ENCODE measurements at places on chromosomes 12 and 14.

DNA sequence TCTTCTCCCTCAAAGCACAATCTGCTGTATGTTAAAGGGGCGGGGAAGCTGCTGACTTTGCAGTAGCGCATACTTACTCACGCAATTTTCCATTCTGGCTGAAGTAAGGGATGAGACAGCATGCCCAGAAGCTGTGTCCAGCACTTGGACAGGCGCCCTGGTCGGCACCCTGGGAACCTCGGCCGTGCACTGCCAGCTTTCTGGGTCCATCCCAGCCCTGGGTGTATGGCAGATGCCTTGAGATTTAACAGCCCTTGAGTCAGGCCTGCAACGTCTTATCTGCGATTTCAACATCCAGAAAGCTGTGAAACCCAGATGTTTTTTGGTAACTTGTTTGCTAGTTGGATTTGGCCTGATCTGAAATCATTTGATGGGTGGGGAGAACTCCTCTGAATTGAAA, 16.1 kb downstream of the EML1 start:
- DNase-seq = no peak

GRCh38 chr12:57216921-57217879, 606 bp downstream of the NXPH4 start:
- DNase-seq = no peak

- DNase-seq = no peak
Observed at GRCh38 chr12:118052324-118053070, 8.5 kb downstream of the WSB2 start.

GRCh38 chr12:18750085-18750484, 12.2 kb downstream of the CAPZA3 start:
- DNase-seq = no peak

DNA sequence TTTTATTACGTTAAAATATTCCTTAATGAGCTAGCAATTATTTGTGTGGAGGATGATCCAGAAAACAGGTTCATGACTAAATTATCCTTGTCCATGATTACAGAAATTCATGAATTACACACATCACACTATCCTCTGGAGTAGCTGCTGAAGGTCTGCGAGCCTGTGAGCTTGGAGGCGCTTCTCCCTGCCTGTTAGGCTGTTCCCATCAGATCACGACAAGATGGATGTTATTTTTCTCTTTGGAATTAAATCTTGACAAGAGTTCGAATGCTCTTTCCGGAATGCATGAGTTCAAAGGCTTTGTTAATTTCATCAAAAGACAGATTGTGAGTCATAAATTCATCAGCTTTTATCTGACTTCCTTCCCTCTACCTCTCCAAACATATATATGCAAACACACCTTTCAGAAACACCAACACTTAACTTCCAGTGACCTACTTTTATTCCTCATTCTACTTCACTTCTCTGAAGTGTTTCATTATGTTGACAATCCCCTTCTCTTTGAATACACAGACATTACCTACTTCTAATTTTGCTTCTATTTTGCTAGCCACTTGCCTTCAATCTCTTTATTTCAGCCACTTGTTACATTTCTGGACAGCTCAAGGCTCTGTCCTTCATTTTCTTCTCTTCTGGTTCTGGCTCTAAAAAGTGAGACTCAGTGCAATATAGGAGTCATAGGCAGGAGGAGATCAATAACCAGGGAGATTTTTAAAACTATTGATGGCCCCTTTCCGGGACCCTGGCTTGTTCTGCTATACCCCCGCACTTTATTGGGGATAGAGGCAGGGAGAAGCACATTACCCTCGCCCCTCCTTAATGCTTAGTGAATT, 274.6 kb downstream of the BTG1 start:
- DNase-seq = peak; percentile 60

GRCh38 chr12:93167331-93167730, 210.4 kb upstream of the NUDT4 start:
- DNase-seq = no peak

- no peak for DNase-seq
Observed at GRCh38 chr12:78793982-78794381, 70.6 kb upstream of the SYT1 start.

DNA sequence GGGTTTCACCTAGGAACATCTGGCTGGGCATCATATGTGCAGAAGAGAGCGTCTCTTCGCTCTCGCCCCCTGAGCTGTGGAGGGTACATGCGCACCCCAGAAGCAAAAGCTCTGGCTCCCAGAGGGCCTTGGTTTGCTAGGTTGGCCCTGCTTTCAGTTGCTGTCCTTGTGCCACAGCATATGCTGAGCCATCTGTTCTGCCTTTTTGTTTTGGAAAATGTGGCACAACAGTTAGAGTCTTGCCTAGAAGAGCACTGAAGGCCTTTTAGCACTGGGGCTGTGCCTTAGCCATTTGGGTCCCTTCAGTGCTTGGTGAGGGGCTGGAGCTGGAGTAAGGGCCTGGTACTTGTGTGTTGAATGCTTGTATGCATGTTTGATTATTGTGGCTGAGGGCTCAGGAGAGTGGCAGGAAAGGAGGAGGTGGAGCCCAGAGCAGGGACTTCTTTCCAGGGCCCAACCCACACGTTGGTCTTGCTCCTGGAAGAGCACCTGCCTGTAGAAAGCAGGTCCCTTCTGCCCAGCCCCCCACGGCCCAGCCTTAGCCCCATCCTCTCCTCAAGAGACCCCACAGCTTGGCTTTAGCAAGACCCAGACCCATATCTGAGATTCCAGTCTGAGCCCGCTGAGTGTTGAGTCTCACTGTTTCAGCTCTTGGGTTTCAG, 113.7 kb downstream of the SLC25A47 start:
- no peak for DNase-seq

GRCh38 chr12:51381226-51382079, 9.8 kb downstream of the GALNT6 start:
- DNase-seq = no peak

- no peak for DNase-seq
Observed at GRCh38 chr12:69345742-69346141, 2.4 kb upstream of the LYZ start.

DNA sequence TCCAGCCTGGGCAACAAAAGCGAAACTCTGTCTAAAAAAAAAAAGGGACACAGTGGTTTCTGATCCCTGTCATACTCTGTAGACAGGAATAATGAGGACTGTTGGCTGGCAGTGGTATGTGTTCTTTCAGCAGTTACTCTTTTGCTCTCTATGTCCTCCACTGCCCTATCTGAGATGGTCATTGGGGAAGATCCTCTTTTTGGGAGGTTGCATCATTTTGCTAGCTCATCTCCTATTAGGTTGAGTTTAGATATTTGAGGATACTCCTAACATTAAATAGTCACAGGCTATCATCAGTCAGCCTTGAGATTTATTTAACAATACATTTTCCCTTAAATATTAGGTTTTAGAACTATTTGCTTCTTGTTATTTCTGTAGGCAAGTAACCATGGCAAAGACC, 5.9 kb upstream of the CCDC91 start:
- no peak for DNase-seq

- no peak for DNase-seq
Observed at GRCh38 chr12:98883231-98883630, 238.1 kb downstream of the APAF1 start.

GRCh38 chr14:43438056-43438455, 1069.0 kb downstream of the FSCB start:
- DNase-seq = no peak

DNA sequence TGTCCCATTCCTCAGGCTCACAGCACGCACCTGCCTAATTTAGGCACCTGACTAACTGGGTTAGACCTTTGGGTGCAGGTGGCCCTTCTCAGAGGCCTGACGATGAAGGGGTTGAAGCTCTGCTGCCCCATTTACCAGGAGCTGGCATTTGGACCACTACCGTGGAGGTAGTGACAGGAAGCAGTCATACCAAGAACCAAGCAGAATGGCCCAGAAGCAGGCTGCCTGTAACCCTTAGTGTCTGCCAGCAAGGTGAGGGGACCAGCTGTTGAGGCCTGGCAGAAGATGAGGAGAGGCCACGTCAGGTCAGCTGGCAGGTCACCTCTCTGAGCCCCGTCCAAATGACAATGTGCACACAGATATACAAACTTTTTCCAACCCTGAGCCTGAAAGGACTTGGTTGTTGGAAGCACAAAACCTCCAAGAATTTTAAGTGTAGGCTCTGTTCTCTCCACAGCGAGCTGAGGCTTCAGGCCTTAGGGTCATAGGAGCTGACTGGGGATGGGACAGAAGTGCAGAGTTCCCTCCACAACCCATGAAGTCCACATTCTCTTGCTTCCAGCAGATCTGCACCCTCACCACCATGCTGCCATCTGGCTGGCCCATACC, 23.1 kb downstream of the VASH1 start:
- no peak for DNase-seq

- DNase-seq = no peak
Observed at GRCh38 chr14:69073915-69074314, 79.0 kb downstream of the DCAF5 start.

DNA sequence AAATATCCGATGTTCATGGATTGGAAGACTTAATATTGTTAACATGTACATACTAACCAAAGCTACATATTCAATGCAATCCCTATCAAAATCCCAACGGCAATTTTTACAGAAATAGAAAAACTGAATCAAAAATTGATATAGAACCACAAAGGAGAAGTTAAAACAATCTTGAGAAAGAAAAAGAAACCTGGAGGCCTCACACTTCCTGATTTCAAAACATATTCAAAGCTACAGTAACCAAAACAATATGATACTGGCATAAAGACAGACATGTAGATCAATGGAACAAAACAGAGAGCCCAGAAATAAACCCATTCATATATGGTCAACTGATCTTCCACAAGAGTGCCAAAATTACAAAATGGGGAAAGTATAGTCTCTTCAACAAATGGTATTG, 5.4 kb upstream of the PELI2 start:
- no peak for DNase-seq

GRCh38 chr12:51076236-51076930, 7.0 kb downstream of the CSRNP2 start:
- DNase-seq = no peak

DNA sequence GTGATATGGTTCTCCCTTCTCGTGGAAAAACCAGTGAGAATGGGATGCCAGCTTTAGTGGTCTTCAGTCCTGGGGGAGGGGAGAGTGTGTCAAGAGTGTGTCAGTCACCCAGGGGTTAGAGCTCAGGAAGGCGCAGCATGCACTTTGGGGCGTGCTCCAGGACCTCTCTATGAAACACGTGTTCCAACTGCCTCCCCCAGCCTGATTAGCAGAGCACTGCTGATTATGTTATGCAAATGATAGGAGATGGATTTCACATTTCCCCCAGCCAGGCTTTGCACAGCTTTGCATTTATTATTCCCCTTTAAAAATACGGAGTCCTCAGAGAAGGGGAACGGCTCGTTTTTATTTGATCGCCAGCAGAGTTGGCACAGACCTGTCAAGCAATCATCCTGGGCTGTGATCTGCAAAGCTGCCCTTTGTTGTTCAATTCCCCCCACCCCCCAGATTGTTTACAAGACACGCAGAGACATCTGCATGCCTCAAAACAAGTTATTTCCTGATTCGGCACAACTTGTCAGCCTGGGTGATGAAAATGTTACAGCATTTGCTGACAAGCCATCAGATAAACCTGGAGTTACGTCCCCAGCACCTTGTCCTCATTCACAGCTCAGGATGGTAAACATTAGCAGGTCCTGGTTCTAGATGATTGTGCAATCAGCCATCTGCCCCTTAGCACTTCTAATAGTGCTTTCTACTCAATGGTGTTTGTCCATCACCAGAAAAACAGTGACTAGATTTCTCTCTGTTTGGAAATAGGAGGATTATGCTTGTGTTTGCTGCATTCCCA, 196.5 kb downstream of the NOVA1 start:
- no peak for DNase-seq

DNA sequence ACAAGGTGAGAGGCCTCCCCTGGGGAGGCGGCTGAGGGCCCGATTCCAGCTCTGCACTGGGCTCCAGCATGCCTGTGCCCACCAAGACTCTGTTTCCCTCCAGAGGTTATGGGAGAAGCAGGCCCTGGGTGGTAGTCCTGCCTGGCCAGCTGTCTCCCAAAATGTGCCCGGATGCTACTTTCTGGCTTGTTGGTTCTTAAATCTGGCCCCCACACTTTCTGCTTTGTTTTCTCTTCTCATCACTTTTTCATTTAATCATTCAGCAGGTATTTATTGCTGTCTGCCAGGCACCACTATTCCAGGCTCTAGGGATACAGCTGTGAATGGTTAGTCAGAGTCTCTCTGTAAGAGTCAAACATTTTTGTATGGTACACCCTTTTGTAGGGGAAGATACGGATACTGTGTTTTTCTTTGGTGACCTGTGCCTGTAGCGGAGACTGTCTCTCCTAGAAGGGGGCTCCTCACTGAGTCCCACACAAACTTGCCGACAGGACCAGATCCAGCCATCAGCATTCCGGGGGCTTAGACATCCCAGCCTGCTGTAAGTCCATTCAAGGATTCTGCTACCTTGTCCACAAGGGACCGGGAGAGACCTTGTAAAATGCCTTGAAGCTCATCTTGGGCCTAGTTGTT, 3.8 kb downstream of the DHRS2 start:
- no peak for DNase-seq

DNA sequence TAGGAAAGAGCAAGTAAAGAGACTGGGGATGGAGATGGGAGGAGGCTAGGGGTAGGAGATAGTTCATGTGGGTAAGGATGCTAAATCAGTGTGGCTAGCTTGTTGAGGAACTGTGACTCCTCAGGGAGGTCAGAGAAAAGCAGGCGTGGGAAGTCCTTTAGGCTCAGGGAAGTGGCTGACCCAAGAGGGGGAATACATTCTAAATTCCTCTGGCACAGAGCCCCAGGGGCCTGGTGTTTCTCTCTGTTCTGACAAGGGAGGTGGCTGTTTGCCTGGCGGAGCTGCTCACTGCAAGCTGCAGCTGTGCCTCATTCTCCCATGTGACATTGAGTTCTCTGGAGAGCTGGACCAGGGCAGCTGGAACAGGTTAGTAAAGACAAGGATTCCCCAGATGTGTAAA, 152.2 kb upstream of the SLC38A2 start:
- DNase-seq = no peak

DNA sequence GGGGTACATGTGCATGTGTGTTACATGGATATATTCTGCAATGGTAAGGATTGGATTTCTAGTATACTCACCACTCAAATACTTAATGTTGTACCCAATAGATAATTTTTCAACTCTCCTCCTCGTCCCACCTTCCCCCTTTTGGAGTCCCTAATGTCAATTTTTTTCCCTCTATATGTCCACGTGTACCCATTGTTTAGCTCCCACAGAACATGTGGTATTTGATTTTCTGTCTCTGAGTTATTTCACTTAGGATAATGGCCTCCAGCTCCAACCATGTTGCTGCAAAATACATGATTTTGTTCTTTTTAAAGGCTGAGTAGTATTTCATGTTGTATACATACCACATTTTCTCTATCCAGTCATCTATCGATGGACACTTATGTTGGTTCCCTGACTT, 97.2 kb upstream of the TMTC1 start:
- no peak for DNase-seq

DNA sequence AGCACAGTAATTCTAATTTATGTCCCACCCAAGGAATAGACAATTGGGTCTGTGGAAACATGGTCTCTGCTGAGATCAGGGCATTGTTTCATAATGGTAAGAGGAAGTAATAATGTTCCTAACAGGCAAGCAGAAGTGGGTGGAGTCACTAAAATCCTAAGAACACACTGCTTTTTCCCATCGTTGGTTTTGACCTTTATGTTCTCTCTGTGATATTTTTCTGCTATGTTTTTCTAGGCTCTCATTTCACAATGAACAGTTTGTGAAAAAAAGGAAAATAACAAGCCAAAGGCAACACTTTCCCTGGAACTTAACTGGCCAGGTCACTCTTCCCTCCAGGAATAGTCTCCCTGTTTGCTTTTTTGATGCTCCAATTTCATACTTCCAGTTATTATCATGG, 80.6 kb upstream of the OVCH1 start:
- DNase-seq = no peak

GRCh38 chr12:132445884-132446632, 43.9 kb upstream of the FBRSL1 start:
- DNase-seq = peak; percentile 74

All from CD4-positive, alpha-beta memory T cell (primary cell).